ENCODE measurements at places on chromosomes 3 and 15.

GRCh38 chr15:94671858-94672532 lies 440.6 kb downstream of the MCTP2 start:
- no peak for DNase-seq

DNA sequence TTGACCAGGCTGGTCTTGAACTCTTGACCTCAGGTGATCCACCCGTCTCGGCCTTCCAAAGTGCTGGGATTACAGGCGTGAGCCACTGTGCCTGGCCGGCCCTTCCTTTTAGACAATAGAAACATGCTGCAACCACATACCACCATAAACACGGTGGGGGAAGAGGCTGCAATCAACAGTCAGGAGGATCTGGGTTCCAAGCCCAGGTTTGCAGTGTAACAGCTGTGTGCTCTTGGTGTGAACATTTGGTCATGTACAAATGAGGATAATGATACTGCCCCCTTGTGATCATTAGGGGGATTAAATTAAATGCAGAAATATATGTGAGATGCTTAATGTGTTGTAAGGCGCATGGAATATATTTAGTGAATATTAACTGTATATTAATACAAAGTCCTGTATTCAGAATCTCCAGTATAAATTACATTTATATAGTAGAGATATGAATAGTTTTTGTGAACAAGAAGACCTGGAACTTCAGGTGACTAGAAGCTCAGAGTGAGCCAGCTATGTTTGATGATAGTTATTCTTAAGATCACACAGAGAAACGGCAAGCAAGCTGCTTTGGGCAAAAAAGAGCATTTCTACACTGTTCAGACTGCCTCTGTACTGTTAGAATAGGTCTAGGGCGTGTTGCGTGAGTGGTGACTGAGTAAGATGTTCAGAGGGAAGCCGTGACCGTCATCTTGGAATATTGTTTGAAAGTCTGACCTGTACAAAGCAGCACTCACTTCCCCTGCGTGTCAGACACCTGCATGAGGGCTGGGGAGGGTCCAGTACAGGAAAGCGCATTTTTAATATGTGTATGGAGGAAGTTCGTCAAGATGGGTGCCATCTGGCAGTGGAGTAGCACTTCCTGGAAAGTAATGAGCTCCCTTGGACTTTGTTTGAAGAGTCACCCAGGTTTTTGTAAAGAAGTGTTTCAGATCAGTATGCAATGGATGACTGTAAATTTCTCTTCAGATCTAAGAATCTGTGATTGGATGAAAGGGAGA lies 125.8 kb downstream of the PGPEP1L start:
- DNase-seq, result no peak

GRCh38 chr3:182671942-182672341 lies 121.4 kb upstream of the ATP11B start:
- DNase-seq, result no peak

GRCh38 chr3:30289324-30289723 lies 317.1 kb upstream of the TGFBR2 start:
- no peak for DNase-seq

DNA sequence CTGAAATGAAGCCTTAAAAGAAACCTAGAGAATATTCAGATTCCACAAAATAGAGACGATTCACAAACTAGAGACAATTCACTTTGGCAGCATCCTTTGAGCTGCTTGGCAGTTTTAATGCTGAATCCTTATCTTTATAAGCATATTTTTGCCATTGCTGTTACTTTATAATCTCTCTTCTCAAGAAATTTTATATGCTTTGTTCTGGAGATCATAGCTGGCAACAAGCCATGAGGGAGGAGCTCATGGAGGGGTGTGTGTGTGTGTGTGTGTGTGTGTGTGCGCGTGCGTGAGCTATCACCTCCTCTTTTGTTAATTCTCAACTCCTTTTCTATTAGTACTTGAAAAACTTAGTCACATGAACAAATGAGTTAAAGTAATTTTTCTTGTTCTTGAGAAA lies 495.0 kb upstream of the RGMA start:
- no peak for DNase-seq

- no peak for DNase-seq
These were observed 65.4 kb upstream of the THSD4 start for GRCh38 chr15:71049706-71050422.

GRCh38 chr3:112546216-112546759 lies 15.5 kb downstream of the ATG3 start:
- DNase-seq, result no peak

DNA sequence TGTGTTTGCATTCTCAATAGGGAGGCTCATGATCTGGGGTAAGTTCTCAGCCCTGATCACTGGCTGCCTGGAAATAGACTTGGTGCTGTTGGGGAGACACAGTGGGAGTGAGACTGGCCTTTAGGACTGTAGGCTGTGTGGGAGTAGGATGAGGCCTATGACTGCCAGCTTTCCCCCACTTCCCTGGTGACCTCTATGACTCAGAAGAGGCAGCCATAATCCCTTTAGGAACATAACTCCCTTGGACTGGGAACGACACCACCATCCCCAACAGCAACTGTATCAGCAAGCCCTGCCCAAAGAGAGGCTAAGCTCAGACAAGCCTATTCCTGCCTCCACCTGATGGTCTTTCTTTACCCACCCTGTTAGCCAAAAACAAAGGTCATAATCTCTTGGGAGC lies 91.3 kb downstream of the SUCNR1 start:
- no peak for DNase-seq

DNA sequence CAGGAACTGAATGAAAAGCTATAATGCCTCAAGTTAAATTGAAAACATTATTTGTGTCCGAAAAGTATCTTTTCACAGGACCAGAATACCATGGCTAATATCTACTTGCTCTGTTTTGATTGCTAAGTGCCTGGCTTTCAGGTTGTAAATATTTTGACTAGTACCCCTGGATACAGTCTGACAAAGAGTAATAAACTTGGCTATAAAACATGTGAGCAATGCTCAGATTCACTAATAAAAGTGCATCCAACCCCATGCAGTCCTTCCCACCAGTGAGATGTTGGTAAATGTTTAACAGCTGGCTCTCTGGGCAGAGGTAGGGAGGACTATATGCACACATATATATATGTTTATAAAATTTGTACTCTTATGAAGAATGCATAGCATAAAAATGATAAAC lies 281.8 kb upstream of the TGFBR2 start:
- DNase-seq, result no peak

DNA sequence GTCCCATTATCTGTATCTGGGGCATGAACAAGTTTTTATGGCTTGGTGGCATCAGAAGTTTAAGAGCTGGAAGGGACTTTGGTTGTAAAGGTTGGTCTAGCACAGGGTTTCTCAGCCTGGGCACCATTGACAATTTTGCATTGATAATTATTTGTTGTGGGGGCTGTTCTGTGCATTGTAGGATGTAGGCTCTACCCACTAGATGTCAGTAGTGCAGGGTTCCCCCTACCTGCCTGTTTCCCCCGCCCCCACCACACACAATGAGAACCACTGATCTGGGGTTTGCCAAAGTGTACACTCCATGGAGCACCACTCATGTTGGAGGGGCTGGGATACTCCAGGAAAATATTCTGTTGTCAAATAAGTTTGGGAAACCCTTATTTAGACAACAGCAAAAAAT lies 42.7 kb downstream of the PLCL2 start:
- DNase-seq, result no peak

DNA sequence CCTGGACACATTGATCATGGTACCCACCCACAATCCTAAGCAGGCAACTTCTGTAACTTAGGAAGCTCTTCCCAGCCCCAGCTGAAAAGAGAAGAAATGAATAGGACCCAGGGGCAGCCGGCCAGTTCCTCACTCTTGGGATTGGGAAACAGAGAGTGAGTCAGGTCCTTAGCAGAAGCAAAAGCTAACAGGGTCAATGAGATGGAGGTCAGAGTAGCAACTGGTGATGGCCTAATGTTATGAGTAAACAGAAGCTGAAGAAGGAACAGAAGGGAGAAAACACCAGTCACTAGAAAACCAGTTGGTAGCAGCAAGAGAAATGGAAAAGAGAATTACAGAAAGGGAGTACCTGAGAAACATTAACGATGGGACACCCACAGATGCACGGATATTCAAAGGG lies 20.0 kb downstream of the RIOX2 start:
- DNase-seq, result no peak

- no peak for DNase-seq
These were observed 43.2 kb upstream of the CMSS1 start for GRCh38 chr3:99774467-99774866.

- DNase-seq, result peak; percentile 1
These were observed 7.5 kb downstream of the C3orf22 start for GRCh38 chr3:126551121-126551838.

GRCh38 chr3:132997404-132998185 lies 40.6 kb upstream of the TMEM108 start:
- DNase-seq, result no peak

DNA sequence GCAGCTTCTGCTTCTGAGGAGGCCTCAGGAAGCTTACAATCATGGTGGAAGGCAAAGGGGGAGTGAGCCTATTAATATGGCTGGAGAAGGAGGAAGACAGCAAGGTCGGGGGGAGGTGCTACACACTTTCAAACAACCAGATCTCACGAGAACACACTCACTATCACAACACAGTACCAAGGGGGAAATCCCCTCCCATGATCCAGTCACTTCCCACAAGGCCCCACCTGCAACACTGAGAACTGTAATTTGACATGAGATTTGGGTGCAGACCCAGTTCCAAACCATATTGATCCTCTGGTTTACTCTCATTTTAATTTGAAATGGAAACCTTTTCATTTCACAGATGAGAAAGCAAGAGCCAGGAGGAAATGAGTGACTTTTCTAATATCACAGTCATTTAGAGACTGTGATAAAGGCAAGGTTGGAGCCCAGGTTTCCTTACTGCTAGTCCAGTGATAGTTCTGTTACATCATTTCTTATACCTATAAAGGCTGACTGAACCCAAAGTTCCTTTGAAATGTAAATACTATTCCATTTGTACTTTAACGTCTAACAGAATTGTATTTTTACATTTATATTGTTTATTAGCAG lies 105.8 kb upstream of the GAP43 start:
- no peak for DNase-seq

- no peak for DNase-seq
These were observed 125.0 kb upstream of the TRIM42 start for GRCh38 chr3:140552898-140553297.

GRCh38 chr3:58537412-58538301 lies 667 bp upstream of the ACOX2 start:
- DNase-seq, result no peak

DNA sequence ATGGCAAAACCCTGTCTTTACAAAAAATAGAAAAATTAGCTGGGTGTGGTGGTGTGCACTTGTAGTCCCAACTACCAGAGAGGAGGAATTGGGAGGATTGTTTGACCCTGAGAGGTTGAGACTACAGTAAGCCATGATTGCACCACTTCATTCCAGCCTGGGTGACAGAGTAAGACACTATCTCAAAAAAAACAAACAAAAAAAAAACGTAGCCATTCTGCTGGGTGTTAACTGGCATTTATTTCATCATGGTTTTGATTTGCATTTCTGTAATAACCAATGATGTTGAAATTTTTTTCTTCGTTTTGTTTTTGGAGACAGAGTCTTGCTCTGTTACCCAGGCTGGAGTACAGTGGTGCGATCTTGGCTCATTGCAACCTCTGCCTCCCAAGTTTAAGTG lies 63.3 kb downstream of the RPLP1 start:
- DNase-seq, result no peak

DNA sequence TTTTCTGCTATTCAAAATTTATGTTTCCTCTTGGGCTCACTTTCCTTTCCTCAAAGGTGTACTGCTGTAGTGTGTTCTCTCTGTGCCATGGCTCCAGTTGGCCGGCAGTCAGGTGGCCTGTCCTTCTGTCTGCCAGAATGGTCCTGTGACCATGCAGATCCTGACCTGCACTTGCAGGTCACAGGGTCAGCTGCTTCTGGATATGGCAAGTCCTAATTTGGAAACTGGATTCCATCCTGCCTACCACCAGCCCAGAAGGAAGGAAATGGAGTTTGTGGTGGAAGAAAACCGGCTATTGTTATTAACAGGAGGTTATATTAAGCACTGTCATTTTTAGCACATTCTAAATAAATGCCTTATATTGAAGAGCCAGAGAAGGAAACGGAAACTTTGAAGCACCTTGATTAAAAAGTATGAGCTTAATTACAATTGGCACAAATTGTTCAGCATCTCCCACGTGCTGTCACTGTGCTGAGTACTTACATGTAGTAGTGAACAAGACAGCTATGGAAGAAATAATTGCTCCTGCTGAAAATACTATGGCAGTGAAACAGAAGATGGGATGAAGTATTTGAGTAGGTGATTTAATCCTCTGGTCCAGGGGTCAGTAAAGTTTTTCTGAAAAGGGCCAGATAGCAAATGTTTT lies 362.8 kb downstream of the PTPRG start:
- no peak for DNase-seq

DNA sequence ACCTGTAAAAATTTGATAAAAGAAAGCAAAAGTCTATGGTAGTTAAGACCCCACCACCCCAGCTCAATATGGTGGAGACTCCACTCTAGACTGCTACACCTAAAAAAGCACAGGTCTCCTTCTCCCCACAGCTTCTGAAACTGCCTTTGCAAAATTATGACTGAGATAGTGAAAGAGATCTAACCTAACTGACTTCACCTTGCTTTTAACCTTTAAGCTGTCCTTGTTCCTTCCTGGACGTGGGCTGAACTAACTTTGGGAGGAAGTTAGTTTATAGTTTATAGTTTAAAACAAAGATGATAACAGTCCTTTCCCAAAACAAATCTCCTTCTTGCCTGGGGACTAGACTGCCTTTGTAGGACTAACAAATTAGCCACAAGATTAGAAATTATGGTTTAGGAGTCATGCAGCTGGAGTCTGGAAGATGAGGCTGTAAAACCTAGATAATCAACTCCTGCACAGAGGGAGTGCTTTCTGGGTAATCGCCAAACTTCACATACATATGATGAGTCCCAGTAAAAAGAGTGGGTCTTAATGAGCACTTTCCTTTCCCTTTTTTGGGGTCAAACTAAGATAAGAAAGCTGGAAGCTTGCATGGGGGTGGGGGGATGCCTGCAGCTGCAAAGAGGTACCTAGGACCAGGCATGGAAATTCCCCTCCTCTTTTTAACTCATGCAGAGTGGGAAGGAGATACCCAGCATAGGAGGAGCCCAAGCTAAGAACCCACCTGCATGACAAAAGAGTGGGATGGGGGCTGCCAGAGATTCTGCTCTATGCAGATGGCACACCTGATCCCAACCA lies 17.5 kb downstream of the CCR8 start:
- no peak for DNase-seq

DNA sequence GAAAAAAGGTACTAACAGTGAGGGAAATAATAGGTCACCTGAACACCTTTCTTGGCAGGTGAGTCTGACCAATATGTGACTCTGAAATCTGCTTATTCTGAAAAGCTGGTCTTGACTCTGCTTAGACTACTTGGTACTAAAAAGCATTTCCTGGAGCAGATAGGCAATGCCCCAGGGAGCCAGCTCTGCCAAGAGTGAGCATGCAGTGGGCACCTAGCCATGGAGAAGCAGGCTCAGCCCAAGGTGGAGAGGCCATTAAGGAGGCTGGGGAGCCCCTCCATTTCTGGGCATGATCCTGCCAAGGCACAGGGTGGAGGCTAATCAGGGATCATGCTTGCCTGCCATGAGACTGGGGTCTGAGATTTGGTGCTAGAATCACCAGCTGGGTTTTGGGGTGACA lies 1.6 kb upstream of the LTF start:
- no peak for DNase-seq

All from activated CD4-positive, alpha-beta T cell treated with anti-CD3 and anti-CD28 coated beads for 1 hour (primary cell).